ENCODE measurements at places on chromosomes 12 and 14.

DNA sequence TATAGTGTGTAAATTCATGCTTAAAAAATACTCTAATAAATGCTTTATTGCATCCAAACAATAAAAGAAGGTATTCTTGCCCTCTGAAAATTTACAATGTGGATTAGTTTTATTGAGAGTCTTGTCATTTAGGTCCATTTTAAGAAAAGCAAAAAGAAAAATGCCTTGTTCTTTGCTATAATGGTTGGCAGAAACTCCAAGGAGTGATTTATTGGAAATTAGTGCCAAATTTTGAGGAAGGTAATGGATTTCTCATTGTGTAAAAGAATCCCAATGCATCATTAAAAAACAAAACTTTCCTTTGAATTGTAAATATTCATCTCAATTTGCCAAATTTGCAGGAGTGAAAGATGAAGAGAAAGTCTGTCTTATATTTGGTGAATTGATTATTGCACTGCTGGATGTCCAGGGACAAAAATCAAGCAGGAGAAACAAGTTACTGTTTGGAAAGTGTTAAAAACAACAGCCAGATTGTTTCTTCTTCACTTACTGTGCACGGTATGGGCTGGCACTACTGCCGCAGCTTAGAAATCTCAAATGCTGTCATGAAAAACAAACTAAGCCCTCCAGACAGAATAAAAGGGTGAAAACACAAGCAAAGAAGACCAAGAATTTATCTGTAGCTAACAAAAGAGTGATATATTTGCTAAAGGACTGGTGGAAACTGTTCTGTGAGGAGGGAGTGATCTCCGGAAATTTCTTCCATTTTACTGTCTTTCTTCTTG, 511.7 kb downstream of the TMTC2 start:
- no peak for DNase-seq

DNA sequence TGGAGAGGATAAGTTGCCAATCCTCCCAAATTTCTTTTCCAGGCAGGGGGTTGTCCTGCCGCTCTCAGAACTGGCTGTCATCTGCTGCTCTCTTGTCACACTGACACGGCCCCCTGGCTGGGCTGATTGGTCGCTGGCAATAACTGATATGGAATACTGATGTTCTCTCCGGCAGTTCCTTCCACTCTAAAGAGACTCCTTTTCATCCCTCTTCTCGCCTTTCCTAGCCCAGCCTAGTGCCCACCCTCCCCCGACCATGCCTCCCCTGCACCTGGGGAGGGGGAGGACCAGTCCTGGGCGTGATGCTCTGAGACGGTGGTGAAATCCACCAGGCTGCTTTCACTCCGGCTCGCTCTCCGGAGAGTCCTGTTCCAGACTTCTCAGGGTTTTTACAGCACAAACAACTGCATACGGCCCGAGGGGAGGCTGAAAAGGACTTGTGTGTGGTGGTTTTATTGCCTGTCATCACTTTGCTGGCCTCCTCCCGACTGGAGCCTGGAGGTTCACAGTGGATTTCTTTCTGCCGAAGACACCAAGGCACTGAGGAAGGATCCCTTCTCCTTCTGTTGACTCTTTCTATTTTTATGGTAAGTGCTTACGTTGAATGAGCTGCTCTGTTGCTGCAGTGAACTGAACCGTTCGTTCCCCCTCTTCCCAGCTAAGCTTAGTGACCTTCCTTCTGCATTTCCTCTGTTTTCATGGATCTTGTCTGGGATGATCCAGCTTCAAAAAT, at the start of gene ANO4:
Gene ANO4, plus strand, starts transcription at position 336 of the 733 bp plus-strand sequence. CDS start 107,010 bp downstream, outside the sequence.
- DNase-seq = no peak

DNA sequence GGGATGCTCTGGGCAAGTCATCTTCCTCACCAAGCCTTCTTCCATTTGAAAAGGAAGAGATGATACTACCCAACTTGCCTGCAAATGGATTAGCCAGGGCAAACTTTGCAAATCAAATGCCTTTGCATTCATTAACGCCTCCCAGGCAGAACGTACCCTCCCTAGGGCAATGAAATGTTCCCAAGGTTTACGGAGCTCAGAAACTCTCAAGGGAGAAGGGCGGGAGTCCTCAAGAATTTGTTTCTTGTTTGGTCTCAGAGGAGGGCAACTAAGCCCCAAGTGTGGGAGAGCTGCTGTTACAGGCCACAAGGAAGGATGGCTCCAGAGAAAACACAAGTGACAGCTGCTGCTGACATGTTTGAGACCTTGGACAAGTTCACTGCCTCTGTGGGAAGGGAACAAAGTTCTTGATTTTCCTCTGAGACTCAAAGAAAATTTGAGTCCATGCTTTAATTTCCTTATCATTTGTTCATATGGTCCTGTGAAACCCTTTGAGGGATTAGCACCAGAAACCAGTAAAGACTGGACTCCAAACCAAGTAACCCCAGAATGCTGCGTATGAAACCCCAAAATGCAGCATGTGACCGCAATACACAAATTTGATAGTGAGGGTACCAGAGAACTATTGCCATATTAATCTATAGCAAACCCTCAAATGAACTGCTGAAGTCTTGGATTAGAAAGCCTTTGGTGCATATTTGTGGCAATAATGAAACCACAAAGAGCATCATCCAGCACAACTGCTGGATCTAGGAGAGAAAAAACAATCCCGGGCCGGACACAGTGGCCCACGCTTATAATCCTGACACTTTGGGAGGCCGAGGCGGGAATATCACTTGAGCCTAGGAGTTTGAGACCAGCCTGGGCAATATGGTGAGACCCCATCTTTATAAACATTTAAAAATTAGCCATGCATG, 22.9 kb downstream of the SPTB start:
- DNase-seq = no peak

- peak; percentile 53 for DNase-seq
These were observed 5.0 kb upstream of the RAPGEF3 start for GRCh38 chr12:47763481-47764346.

Data from Right ventricle myocardium inferior (tissue), 1 donor.